RPMI8226 (cell line): ENCODE measurements at places on chromosomes 1 and 21.

GRCh38 chr1:81069856-81070255, 730.9 kb upstream of the ADGRL2 start:
- no peak for DNase-seq

DNA sequence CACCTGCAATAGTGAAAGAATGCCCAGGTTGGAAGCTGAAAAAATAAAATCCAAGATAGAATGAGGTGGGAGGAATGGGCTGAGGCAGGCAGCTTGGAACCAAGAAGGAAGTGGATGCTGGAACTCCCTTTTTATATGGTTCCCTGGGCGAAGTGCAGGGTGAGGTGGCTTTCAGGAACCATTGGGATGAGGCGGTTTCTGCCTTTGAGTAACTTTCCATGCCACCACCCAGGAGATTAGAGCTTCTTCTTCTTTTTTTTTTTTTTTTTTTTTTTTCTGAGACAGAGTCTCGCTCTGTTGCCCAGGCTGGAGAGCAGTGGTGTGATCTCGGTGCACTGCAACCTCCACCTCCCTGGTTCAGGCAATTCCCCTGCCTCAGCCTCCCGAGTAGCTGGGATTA, 17.8 kb upstream of the MRPS6 start:
- no peak for DNase-seq

GRCh38 chr1:115277276-115277675, 60.8 kb downstream of the NGF start:
- DNase-seq, result no peak

DNA sequence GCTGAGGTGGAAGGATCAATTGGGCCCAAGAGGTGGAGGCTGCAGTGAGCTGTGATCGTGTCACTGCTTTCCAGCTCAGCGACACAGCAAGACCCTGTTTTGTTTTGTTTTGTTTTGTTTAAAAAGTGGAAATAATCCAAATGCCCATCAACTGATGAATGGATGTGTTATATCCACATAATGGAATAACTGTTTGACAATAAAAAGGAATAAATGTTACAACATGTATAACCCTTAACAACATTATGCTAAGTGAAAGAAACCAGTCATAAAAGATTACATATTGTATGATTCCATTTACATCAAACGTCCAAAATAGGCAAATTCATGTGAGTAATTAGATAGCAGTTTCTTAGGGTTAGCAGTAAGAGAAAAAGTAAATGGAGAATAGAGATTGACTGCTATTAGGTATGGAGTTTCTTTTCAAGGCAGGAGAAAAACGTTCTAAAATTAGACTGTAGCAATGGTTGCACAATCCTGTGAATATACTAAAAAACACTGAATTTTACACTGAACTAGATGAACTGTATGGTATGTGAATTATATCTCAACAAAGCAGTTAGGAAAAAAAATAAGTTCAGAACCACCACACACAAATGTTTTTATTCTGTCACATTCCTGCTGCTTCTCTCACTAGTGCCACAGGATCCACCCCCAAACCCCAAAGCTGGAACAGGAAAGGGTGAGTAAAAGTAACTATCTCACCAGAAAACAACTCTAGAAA, 15.7 kb downstream of the FOXJ3 start:
- no peak for DNase-seq

- no peak for DNase-seq
Observed at GRCh38 chr1:201614262-201615015, 75.5 kb downstream of the NAV1 start.

DNA sequence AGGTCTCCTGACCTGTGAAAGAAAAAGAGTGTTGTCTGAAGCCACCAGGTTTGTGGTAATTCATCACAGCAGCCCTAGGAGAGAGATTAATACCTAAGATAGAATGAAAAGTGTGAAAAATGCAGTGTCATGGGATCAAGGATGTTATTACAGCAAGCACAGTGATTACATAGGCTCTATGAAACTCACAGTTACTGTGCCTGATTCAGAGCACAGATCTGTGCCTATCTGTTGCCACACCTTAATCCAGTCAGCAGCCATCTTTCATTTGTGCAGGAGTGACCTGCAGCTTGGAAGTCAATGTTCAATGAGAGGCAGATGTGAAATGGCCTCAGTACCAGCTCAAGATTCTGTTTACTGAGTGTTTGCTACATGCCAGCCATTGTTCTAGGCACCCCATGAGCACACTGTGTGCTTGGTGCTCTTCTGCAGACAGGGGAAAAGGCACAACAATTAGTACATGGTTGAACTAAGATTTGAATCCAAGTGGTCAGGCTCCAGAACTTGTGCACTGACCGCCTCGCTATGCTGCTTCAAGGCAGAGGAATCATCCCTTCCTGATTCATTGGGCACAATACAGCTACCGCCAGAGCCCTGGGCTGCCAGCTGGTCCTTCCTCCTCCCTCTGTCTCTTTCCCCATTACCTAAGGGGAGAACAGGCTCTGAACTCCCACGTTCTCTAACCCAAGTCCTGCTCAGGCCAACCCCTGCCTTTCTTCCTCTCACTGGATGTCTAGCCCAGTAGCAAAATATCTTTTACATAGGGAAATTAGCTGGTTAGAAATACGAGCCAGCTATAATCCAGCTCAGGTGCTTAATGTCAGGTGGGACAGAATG, 56.3 kb upstream of the NEK2 start:
- peak; percentile 28 for DNase-seq

DNA sequence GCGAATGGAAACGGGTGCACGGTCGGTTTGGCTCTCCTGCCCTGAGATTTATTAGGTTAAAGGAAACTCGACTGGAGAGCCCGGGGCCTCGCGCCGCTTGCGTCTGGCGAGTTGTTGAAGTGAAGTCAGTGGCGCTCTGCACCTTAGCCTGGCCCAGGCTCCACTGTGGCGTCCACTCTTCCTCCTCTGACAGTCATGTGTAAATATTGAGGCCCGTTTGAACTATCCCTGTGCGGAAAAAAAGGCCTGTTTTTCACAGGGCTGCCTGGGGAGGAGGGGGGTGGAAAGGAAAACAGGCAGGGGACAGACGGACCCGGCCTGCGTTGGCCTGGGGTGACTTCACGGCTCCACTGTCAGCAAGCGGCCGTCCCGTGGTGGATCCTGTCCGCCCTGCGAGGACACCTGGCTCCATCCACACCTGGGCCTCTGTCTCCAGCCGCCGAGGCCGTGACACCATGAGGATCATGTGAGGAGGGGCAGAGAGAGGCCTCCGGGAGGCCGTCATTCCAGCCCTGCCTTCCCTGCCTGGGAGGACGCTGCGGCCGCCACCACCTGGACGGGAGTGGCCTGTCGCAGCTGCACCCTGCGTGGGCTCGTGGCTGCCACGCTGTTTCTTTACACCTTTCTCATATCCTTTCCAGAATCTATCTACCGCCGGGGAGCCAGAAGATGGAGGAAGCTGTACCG, 59.8 kb downstream of the FAAP20 start:
- DNase-seq, result no peak
